Activated naive CD8-positive, alpha-beta T cell treated with anti-CD3 and anti-CD28 coated beads, Interleukin-2, amount 50 U/mL, for 24 hours (primary cell): ENCODE measurements at places on chromosomes 3 and 15.

DNA sequence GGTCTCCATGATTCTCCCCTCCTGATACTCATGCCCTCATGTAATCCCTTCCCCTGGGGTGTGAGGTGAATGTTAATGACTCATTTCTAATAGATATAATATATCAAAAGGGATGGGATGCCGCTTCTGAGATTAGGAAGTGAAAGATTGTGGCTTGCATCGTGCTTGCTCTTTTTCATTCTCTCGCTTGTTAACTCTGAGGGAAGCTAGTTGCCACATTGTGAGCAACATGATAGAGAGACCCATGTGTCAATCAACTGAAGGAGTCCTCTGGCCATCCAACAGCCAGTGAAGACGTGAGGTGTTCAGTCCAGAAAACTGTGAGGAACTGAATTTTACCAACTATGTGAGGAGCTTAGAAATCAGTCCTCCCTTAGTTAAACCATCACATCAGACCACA lies 28.9 kb upstream of the DRD3 start:
- H3K27me3 ChIP-seq, result no peaks in the 10 kb centered on the region
- peaks cover 6% of the 10 kb centered on the region for H3K36me3 ChIP-seq
- peaks cover 33% of the 10 kb centered on the region for H3K4me1 ChIP-seq
- peak overlapping the region; percentile 33 for H3K27ac ChIP-seq

GRCh38 chr15:45180201-45180600 lies 7.6 kb downstream of the SHF start:
- peaks cover 6% of the 10 kb centered on the region for H3K36me3 ChIP-seq
- H3K4me1 ChIP-seq, result peaks cover 17% of the 10 kb centered on the region
- no peak overlapping the region for H3K27ac ChIP-seq
- H3K27me3 ChIP-seq, result no peaks in the 10 kb centered on the region
- no peak overlapping the region for H3K4me3 ChIP-seq
- DNase-seq, result peak; percentile 43

- H3K27ac ChIP-seq, result peak overlapping the region; percentile 33
- H3K4me1 ChIP-seq, result peaks cover 10% of the 10 kb centered on the region
- no peak overlapping the region for H3K4me3 ChIP-seq
- no peaks in the 10 kb centered on the region for H3K36me3 ChIP-seq
These were observed 17.1 kb downstream of the HEXA start for GRCh38 chr15:72358650-72359171.

DNA sequence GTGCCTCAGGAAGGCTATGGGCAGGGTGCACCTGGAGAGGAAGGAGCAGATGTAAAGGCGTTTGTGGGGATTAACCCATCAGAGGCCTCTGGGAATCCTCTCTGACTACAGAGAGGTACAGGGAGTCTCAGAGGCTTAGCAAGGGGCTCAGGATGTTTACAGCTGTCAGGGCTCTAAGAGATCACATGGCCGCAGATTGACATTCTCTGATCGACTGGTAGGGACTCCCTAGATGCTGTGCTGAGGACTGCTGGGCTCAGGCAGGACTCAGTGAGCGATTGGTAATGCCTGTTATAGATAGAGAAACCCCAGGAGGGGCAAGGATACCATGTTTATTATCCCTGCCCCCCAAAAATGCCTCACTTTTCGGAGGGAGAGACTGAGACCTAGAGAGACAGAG lies 103.5 kb downstream of the CORO2B start:
- H3K36me3 ChIP-seq, result no peaks in the 10 kb centered on the region
- H3K4me1 ChIP-seq, result no peaks in the 10 kb centered on the region
- no peak for DNase-seq
- H3K27ac ChIP-seq, result no peak overlapping the region

DNA sequence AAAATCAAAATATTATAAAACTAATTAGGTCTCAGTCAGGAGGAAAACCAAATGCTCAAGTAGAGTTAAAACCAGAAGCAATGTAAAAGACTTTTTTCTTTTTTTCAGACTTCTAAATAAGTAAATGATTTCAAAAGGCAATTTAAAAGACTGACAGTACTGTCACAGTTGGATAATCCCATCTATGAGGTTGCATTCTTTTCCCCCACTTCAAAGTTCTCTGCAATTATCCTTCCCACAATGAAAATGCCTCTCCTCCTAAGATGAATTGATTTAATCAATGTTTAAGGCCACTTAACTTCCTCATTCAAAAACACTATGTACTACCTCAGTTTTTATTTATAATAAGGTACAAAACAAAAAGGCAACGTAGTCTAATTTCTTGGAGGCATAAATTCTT lies 8.1 kb downstream of the MRPL3 start:
- H3K36me3 ChIP-seq, result peaks cover 56% of the 10 kb centered on the region
- H3K4me3 ChIP-seq, result no peak overlapping the region
- H3K4me1 ChIP-seq, result peaks cover 23% of the 10 kb centered on the region
- H3K27ac ChIP-seq, result no peak overlapping the region

DNA sequence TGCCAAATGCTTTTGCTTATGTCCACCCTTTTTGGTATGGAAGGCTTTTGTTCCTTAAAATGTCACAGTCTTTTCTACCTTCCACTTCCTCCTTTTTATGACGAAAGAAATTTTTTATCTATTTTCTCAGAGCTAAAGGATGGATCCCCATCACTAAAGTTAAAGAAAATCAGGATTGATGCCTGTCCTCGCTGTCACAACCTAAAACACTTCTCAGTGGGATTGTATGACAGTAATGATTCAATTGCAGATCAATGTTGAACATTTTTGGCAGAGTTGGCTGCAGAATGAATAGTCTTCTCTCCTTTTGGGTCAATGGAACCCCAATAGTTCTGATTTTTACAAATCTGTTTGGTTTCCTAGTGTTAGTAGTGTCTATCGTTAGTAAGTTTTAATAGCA lies 549.8 kb upstream of the ROBO2 start:
- no peak overlapping the region for H3K27ac ChIP-seq
- H3K4me1 ChIP-seq, result no peaks in the 10 kb centered on the region
- no peaks in the 10 kb centered on the region for H3K27me3 ChIP-seq
- no peak overlapping the region for H3K4me3 ChIP-seq

DNA sequence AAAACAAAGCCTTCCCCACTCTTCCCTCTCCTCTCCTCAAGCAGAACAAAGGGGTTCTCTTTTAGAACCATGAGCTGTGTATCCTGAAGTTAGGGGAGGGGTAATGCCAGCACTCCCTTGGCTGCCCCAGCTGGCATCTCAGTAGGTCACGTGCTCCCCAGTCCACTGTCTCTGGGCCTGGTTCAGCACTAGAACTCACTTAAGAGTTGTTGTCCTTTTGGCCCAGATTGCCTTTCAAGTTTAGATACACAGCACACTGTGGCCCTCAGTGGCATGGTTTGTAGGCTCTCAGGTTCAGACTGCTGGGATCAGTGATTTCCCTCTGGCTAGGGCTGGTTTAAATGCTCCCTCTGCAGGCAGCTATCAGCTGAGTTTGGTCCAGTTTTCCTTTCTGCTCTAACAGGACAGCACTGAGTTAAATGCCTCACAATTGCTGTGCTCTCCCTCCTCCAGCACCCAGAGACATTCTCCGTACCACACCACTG lies 188.4 kb upstream of the ST8SIA2 start:
- H3K4me1 ChIP-seq, result no peaks in the 10 kb centered on the region
- no peaks in the 10 kb centered on the region for H3K36me3 ChIP-seq
- no peak overlapping the region for H3K27ac ChIP-seq
- peaks cover 14% of the 10 kb centered on the region for H3K27me3 ChIP-seq
- DNase-seq, result no peak
- no peak overlapping the region for H3K4me3 ChIP-seq

- no peak overlapping the region for H3K4me3 ChIP-seq
- DNase-seq, result no peak
- no peaks in the 10 kb centered on the region for H3K36me3 ChIP-seq
- no peak overlapping the region for H3K27ac ChIP-seq
These were observed 75.4 kb downstream of the FGF12 start for GRCh38 chr3:192651836-192652512.

DNA sequence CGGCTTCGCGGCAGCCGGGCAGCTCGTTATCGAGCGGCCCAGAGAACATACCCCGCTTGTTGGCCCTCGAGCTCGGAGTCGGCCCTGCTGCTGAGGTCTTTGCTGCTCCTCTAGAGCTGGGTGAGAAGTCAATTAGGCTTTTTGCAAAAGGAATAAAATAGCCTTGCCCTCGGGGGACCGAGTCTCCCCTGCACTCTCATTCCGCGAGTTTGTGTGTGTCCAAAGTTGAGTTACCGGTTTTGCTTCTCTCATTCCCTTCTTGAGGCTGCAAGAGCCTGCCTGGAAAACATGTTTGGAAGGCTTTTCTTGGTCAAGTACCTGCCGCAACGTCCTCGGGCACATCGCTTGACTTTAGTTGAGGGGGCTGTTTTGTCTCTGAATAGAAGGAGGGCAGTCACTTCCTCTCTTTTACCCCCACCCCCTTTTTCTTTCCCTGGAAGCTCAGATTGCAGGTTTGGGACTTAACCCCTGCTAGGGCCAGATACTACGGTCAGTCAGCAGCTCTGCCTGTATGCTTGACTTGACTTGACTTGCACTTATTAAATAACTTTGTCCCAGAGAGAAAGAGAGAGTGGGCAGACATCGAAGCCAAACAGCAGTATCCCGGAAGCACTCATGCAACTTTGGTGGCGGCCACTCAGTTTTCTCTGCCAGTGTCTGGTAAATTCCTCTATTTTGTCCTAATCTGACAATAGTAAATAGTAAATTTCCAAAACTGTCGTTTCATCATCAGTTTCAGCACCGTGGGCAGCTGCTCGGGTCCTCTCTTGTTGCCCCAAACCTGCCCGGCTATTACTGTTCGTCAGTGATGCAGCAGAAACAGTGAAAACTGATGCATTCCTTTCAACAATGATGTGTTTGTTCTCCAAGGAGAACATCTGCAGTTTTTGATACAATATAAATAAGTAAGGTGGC lies 609 bp downstream of the RNF13 start:
- peak overlapping the region; percentile 92 for H3K4me3 ChIP-seq
- DNase-seq, result peak; percentile 10
- no peaks in the 10 kb centered on the region for H3K27me3 ChIP-seq
- H3K27ac ChIP-seq, result peak overlapping the region; percentile 99

- H3K27me3 ChIP-seq, result peaks cover 10% of the 10 kb centered on the region
- H3K27ac ChIP-seq, result no peak overlapping the region
- no peak overlapping the region for H3K4me3 ChIP-seq
- peaks cover 11% of the 10 kb centered on the region for H3K4me1 ChIP-seq
- H3K36me3 ChIP-seq, result no peaks in the 10 kb centered on the region
These were observed 15.9 kb downstream of the ZBTB38 start for GRCh38 chr3:141384157-141384556.

DNA sequence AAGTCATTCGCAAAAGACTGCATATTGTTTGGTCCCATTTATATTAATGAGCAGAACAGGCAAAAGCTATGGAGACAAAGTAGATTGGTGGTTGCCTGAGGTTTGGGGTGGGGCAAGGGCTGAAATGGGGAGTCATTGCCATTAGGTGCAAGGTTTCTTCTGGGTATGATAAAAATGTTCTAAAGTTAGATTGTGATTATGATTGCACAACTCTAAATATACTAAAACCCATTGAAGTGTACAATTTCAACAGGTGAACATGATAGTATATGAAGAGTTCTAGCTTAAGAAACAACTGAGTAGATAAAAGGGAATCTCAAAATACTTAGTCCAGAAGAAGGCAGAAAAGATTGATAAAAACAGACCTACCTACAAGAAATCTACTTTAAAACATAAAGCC lies 56.7 kb downstream of the PAK2 start:
- no peaks in the 10 kb centered on the region for H3K27me3 ChIP-seq
- no peak for DNase-seq
- peaks cover 32% of the 10 kb centered on the region for H3K36me3 ChIP-seq
- H3K27ac ChIP-seq, result no peak overlapping the region
- H3K4me3 ChIP-seq, result no peak overlapping the region
- H3K4me1 ChIP-seq, result peaks cover 8% of the 10 kb centered on the region

- no peaks in the 10 kb centered on the region for H3K36me3 ChIP-seq
- peak overlapping the region; percentile 7 for H3K27ac ChIP-seq
- peaks cover 17% of the 10 kb centered on the region for H3K4me1 ChIP-seq
- H3K27me3 ChIP-seq, result peaks cover 1% of the 10 kb centered on the region
- DNase-seq, result no peak
These were observed 44.0 kb upstream of the BCL6 start for GRCh38 chr3:187788984-187789857.

- DNase-seq, result no peak
- no peaks in the 10 kb centered on the region for H3K36me3 ChIP-seq
- H3K27me3 ChIP-seq, result peaks cover 8% of the 10 kb centered on the region
- H3K4me1 ChIP-seq, result peaks cover 3% of the 10 kb centered on the region
- H3K27ac ChIP-seq, result no peak overlapping the region
These were observed 497.7 kb upstream of the THBS1 start for GRCh38 chr15:39083213-39083612.

GRCh38 chr3:48128774-48129173 lies 59.4 kb downstream of the CDC25A start:
- H3K27me3 ChIP-seq, result no peaks in the 10 kb centered on the region
- H3K36me3 ChIP-seq, result no peaks in the 10 kb centered on the region
- no peak overlapping the region for H3K4me3 ChIP-seq

DNA sequence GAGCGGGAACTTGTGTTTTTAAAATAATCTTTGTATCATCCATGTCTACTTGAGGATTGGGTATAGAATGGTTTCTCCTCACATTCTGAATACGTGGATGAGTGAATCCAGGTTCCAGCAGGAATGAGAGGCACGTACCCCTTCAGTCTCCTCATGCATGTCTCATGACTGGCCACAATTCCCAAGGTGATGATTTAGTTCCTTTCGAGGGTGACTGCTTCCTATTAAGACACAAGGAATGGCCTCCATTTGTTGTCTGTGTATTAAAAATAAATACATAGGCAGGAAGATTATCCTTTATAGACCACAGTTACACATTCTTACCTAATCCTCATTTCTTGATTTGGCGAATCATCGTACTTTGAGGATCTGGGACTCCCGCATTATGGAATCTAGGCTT lies 217.0 kb upstream of the LRIG1 start:
- no peaks in the 10 kb centered on the region for H3K36me3 ChIP-seq
- no peak for DNase-seq
- H3K4me1 ChIP-seq, result no peaks in the 10 kb centered on the region
- no peak overlapping the region for H3K4me3 ChIP-seq
- no peak overlapping the region for H3K27ac ChIP-seq

DNA sequence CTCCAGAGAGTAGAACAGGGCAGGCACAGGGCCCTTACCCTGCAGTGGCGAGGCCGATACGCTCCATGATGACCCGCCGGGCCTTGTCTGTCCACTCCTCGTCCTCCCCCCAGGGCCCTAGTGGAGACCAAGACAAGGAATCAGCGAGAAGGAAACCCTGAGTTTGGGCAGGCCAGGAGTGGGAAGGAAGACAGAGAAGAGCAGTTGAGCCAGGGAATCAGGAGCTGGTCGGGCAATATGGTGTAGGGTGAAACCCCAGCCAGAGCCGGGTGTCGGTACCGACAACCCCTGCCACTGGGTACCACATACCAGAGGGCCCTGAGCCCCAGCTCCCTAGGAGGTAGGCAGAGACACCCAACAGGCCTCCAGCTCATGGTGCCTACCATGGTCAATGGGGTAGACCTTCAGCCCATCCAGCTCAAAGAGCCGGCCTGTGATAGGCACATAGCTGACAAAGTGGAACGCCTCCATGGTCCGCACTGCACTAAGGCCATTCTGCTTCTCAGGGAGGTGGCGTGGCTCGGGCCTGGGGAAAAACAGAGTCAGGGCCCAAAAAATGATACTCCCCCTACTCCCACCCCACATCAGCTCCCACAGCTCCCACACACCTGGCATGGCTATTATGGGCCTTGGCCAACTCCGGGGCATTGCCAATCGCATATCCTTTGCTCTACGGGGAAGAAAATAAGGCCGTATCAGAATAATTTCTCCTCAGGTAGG lies 38.0 kb downstream of the SEMA3G start:
- no peaks in the 10 kb centered on the region for H3K27me3 ChIP-seq
- no peak overlapping the region for H3K27ac ChIP-seq
- H3K36me3 ChIP-seq, result peaks cover 26% of the 10 kb centered on the region

GRCh38 chr3:162491952-162492351 lies 995.3 kb downstream of the OTOL1 start:
- H3K27me3 ChIP-seq, result no peaks in the 10 kb centered on the region
- DNase-seq, result no peak
